ENCODE measurements at places on chromosomes 5 and 9.

DNA sequence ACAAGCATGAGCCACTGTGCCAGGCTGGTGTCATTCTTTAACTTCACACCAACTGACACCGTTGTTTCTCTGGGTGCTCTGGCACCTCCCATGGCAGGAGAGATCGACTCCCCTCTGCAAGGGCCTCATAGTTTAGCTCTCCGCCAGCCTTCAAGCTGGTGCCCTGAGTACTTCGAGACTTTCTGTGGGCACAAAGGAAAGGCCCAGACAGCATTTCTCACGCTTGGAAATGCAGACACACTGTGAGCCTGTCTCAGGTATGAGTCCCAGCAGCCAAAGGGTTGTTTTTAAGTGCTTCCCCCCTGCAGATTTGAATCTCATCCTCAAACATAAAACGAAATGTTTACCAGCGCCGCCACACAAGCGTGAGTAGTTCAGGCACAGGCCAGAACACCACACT lies 11.1 kb upstream of the TCF7 start:
- DNase-seq: no peak

GRCh38 chr5:114948986-114949621 lies 220.6 kb downstream of the TRIM36 start:
- no peak for DNase-seq

DNA sequence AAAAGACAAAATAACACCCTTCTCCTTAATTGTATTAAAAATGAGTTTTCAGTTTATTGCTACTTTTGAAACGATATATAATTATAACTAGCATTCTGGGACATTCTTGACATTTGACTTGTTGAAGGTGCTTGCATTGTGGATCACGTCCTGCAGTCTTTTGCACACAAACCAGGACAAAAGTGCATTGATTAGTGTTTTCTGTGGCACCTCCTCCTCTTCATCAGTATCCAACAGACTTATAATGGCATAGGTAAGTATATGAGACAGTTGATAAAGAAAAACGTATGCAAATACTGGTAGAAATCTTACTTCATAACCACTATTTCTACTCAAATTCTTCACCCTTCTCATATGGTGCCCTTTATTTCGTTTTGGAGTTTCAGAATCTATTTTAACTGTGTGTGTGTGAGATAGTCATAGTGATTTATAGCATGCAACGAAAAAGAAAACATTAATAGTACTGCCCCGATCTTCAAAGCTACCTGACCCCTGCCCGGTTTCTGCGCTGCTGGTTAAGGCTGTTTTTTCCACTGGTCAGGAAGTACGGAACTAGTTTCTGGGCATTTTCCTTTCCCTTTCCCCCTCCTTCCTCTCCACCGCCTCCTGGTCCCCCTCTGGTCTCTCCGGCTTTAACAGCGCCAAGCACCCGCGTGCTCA lies 639 bp upstream of the RASA1 start:
- no peak for DNase-seq

DNA sequence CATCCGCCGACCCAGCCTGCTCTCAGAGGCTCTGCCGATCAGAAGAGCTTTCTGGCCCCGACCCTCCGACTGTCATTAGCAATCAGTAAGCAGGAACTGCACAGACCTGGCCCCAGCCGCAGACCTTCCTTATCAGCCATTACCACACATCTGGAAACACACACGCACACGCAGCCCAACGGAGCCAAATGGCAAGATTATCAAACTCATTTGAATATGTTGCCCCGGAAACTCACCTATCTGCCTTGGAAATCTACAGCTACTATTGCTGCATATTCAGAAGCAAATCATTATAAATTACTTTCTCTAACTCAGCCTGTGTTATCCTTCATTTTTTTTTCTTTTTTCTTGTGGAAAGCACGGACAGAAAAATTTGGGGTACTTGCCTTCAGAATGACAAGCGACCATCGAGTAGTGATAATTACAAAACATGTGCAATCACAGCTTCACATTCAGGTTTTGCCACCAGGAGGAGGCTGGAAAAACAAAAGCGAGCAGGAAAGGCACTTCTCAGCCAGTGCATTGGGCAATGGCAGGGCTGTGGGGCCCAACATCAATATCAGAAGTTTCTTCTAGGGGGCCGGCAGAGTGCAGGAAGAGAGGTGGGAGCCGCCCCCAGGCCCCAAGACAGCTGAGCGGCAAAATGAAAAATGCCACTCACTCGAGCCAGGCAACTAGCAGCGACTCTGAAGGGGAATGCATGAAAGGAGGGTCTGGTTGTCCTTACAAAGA lies 122.3 kb downstream of the VAV2 start:
- peak; percentile 58 for DNase-seq

DNA sequence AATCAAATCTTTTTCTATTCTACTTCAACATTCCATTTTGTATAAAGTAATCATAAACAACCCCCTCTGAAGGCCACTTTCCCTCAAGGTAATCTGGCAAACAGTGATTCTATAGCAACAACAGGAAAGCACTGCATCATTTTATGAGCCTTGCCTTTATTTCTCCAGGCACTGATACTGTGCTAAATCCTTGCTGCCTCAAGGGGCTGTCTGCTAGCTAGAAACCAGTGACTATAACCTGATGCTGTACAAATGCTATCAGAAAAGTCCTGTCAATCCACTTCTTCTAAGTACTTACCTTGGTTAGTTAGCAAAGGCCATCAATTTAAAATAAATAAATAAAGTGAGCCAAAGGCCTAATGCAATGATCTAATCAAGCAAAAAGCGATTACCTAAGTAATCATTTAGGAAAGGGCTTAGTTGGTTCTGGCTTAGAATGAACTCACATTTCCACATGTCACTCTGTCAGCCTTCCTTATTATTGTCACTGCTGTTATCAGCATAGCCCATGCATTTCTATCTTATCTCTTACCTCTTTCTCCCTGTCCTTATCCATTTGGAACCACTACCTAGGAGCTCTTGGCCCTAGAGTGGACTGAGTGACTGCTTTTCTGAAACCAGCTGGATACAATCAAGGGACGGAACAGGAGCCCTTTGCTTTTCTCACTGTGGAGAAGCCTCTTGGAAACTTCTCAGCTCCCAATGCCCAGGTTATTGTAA lies 246.1 kb upstream of the MEF2C start:
- DNase-seq: no peak

- peak; percentile 9 for DNase-seq
These were observed 29.0 kb upstream of the MYORG start for GRCh38 chr9:34405719-34406118.

- DNase-seq: no peak
These were observed 102.5 kb downstream of the ST8SIA4 start for GRCh38 chr5:100800562-100800961.

GRCh38 chr5:113692891-113693457 lies 179.5 kb downstream of the YTHDC2 start:
- no peak for DNase-seq

DNA sequence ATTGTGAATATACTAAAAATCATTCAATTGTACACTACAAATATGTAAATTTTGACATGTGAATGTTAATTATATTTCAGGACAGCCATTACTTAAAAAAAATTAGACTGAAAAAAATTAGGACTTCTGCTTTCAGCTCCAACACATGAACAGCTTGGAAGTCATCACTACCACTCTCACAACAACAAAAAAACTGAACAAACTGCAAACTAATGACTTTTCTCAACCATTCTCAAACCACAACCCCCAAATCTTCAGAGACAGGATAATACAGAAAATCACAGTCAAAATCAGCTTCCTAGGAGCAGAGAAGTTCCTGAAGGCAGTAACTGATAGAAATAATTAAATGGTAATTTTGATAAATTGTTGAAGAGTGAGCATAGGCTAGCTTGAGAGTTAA lies 686.4 kb downstream of the TLE1 start:
- DNase-seq: no peak

GRCh38 chr9:79577969-79578723 lies 6.4 kb downstream of the TLE4 start:
- DNase-seq: no peak

GRCh38 chr5:174191850-174192655 lies 146.5 kb downstream of the NSG2 start:
- no peak for DNase-seq

Data from fibroblast of lung (primary cell).